ENCODE measurements at places on chromosomes 12 and 14.

DNA sequence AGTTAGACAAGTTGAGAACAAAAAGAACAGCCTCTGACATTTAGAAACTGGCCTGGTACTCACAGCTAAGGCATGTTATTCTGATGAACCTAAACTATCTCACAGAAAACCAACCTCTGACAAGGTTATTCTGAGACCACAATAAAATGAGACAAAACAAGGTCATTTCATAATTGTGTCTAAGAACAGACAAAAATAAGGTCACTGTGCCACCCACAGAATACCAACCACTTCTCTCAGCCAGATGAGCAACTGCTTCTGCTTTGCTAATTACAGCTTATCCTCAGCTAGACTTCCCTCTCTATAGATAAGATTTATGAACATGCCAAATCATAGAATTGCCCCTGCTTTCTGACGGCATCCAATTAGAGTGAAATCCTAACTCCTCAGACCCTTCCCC, 52.2 kb upstream of the CRACR2A start:
- DNase-seq = no peak

GRCh38 chr12:86950043-86950442, 693.9 kb upstream of the MGAT4C start:
- DNase-seq = no peak

GRCh38 chr12:78057075-78057474, 226.4 kb downstream of the NAV3 start:
- no peak for DNase-seq

DNA sequence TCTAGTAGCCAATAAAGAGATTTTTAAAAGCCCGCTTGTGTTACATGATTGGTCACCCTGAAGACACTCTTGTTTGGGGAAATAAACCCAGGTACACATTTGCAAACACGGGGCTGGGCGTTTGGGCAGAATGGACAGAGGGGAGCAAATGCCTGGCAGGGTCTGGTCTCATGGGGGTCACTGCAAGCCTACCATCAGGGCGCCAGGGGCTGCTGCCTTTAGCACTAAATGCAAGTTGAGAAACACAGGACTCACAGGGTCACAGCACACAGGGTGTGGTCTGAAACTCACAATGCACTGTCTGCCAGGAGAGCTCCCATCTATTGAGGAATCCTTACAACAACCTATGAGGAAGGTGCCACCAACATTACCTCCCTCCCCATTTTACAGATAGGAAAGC, 62.6 kb downstream of the CHGA start:
- no peak for DNase-seq

- DNase-seq = no peak
Measured at GRCh38 chr12:72081777-72082176, 143.1 kb downstream of the TPH2 start.

DNA sequence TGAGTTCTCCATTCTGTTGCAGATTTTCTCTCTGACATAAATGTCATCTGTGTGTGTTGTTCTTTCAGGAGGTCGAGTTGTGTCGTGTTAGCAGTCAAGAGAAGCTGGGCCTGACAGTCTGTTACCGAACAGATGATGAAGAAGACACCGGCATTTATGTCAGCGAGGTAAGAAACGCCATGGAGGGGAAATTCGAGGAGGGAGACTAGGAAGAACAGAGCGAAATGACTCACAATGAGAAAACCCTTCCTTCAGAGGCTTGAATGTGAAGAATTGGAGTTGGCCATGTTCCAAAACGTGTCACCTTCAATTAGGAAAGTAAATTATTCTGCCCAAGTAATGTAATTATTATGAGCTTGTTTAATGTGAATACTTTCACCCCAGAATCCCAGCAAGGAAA, 364.5 kb downstream of the PDZRN4 start:
- DNase-seq = no peak

Data from HL-60 (cell line).